Pulmonary artery endothelial cell (primary cell): ENCODE measurements at places on chromosomes 6 and 20. TPM values are rescaled to one million over a fixed set of nuclear protein-coding genes. Genes with fewer than 3 reads are reported as not detected.

- DNase-seq: no peak
Measured at GRCh38 chr20:7571101-7571500, 369.2 kb downstream of the HAO1 start.

DNA sequence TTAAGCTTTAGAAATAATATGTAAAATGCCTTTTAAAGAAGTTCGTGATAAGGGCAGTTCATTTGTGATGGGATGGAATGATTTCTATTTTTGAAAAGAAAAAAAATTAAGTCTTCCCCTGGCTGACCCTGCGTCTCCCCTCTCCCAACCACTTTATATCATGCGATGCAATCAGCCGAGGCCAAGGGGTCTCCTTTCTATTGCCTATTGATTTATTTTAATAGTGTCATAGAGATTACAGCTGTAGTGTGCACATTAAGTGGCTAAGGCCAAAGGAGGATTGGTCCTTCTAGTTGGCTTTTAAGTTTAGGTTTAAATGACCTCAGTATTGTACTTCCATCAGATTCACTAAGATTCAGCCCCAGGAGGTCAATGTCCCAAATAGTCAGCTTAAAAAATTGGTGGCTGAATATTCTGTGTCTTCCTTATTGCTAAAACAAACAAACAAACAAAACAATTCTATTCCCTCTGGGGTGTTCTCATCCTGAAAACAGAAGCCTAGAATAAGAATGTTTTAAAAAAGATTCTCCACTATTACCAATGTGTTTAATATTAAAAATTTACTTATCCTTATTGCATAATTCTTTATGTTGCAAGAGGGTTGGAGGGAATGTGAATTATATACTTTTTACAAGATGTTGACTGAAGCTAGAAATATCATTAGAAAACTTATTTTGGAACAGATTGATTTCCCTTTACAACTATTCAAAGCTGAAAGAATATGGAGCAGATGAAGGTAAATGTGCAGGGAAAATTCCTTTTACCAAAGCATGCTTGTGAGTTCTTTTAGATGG, 359.1 kb downstream of the SAMD5 start:
- DNase-seq: no peak

DNA sequence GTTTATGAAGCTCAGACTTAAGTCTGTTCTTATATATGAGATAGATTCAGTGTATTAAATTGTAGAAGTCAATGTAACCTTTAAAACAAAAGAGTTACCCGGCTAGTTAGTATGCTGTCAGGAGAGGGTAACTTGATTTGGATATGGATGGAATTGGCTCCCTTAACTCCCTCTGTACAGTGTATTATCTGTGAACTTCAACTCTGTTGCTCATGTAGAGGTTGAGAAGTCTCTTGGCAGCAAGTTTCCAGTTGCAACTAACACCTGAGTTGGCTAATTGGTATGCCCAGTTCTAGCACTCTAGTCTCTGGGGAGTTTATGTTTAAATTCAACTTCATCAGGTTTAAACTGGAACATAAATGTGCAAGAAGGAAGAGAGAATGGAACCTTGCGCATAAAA, 111.0 kb downstream of the NCOA3 start:
- DNase-seq: no peak

- no peak for DNase-seq
Measured at GRCh38 chr20:16201191-16201590, 372.1 kb downstream of the KIF16B start.

Gene C6orf58
- 0.07 TPM in 1 of 2 replicates, not detected in the other for total RNA-seq

GRCh38 chr20:19889011-19889953, 127.9 kb upstream of the NAA20 start:
- DNase-seq: peak; percentile 79

DNA sequence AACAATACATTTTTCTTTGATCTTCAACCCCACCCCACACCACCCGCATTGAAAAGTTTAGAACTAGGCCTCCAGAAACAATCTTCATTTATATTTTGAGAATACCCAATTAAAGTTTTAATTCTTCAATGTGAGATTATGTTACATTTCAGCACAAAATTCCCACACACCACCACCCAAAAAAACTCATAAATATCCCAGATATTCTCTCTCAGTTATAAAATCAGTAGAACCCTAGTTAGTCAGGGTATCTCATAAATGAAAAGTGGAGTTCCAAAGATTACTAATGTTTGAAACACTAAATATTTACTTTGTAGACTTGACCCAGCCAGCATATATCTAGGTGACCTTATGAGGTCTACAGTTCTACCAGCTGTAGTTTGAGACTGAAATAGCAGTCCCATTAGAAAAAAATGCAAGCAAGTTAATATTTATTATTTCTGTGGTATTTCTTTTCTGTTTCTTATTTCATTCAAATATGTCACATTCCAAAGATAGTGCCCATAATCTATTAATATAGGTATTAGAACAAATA, 371.0 kb downstream of the TENT5A start:
- no peak for DNase-seq

- DNase-seq: no peak
Measured at GRCh38 chr6:136335736-136336363, 46.2 kb upstream of the BCLAF1 start.

Gene RAET1L
- not detected in 2 replicates for total RNA-seq

DNA sequence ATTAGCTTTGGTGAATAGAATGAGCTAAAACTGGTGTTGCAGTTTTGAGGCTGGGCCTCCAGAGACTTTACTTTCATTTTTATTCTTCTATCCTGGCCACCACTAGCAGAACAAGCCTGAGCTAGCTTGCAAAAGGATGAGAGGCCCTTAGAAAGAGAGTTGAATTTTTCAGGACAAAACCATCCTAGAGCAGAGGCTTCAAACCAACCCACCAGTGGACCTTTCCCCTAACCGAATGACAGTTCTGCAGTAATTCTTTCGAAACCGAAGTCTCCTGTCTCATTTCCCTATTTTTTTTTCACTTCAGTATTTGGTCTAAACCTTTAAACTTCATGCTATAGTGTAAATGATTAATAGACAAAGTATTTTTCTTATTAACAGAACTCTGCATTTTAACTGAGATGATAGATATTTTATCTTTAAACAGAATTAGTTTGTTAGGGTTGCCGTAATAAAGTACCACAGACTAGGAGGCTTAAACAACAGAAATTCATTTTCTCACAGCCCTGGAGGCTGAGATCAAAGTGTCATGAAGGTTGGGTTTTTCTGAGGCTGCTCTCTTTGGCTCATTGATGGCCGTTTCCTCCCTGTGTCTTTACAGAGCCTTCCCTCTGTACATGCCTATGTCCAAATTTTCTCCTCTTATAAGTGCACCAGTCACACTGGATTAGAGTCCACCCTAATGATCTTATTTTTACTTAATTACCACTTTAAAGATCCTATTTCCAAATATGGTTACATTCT, 80.6 kb upstream of the PAK5 start:
- DNase-seq: no peak

DNA sequence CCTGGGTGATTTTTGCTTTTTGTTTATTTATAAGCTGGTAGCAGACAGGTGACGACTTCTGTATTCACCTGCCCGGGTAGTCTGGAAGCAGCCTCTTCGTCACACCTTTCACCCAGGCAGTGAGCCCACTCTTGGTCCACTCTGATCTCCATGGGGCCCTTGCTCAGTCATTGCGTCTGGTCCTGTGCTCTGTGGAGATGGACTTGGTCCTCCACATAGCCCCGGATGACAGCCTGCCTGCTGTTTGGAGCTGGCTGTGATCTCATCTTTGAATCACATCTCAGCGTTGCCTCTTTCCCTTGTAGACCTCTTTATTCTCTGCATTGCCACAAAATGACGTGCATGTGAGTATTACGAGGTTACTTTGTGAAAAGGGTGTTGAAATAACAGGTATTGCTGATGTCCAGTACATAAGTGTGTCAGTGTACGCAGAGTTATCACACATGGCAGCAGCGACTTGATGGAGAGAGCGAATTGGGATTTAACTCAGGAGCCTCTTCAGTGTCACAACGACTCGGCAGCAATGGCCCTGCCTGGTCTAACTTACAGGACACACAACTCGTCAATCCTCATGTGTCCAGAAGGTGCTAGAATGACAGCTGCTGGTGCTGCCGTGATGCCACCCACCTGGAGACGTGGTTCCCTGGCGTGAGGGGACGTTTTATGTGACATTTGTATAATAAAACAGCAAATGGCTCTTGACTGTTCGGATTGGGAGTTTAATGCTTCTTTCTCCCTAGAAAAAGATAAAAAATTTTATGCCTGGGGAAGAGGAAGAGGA, 24.2 kb upstream of the FRMD1 start:
- no peak for DNase-seq

DNA sequence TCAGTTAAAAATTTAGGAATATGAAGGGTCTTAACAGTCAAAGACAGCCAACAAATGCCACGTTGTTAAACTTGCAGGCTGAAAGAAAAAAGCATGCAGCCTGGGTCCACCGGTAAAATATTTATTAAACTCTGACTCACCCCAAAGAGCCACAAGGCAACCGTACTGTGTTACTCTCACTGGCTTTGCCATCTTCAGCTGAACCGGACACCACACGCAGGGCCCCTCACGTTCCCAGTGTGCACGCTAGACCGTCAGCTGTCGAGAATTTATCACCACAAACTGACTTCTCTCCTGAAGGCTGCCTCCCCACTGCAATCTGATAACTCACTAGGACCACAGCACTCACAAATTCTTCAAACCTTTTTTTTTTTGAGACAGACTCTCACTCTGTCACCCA, 30.7 kb downstream of the HUS1B start:
- no peak for DNase-seq

Gene SMLR1
- total RNA-seq: not detected in 2 replicates
